ENCODE measurements at places on chromosomes 3 and 15.

DNA sequence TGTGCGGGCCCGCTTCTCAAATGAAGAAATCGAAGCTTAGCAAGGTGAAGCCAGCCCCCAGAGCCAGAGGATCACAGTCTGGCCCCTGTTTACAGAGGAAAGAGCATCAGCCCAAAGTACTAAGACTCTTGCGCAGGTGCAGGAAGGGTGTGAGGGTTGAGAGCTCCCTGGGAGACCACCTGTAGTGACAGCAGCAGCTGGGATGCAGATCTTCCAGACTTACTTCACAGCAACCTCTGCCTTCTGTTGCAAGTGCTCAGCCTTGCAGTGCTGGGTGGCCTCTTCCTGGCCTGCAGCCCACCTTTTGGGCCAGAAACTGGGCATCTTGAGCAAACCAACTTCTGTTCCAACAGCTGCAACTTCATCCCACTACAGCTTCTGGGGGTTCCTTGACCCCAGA lies 19.7 kb downstream of the SPATA12 start:
- DNase-seq = no peak

DNA sequence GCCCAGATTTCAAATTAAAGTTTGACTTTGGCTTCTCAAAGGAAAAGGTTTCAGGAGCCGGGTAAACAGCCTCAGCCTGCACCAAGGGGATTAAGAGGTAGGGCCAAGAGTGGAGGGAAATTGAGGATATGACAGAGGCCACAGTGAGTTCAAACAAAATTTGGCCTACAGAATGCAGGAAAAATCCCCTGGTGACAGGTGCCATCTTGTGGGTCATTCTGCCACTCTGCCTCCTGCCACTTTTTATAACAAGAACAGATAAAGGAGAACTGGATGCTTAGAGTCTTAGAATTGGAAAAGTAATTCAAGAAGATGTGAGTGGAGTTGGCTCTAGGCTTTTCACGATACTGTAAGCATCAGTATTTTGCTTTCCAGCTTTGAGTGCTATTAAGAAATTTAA lies 253.2 kb downstream of the NR2F2 start:
- no peak for DNase-seq

- DNase-seq = no peak
Measured at GRCh38 chr3:113532698-113533533, 561 bp downstream of the SIDT1 start.

DNA sequence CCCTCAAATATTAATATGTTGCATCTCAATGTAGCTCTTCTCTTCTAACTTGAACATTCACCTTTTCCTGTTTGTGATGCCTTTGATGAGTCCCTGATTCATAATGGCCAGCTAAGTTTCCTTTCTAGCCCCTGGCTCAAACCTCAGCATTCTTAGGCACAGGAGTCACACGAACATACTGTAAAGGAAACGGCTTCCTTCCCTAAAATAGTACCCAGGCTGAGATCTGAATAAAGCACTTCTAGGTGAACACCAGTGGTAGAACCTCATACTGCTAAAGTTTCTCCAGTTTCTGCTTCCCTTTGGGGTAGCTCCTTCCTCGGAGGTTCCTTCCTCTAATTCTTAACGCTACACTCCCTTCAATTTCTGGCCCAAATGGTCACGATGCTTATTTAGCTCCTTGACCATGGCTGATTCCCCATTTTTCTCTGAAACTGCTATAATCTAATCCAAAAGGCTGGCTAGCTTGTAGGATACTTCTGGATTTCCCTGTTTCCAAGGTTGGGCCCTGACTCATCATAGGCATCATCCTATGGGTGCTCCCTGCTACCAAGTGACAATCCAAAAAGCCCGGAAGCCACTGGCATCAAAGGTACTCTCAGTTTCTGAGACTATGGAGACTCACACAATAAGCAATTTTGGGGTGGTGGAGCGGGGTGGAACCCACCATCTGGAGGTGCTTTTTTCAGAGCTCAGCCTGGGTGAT lies 2.4 kb downstream of the ANAPC13 start:
- DNase-seq = no peak

GRCh38 chr3:48660800-48661400 lies 1.8 kb downstream of the CELSR3 start:
- DNase-seq = no peak

GRCh38 chr3:184366619-184367289 lies 5.2 kb downstream of the POLR2H start:
- DNase-seq = no peak

DNA sequence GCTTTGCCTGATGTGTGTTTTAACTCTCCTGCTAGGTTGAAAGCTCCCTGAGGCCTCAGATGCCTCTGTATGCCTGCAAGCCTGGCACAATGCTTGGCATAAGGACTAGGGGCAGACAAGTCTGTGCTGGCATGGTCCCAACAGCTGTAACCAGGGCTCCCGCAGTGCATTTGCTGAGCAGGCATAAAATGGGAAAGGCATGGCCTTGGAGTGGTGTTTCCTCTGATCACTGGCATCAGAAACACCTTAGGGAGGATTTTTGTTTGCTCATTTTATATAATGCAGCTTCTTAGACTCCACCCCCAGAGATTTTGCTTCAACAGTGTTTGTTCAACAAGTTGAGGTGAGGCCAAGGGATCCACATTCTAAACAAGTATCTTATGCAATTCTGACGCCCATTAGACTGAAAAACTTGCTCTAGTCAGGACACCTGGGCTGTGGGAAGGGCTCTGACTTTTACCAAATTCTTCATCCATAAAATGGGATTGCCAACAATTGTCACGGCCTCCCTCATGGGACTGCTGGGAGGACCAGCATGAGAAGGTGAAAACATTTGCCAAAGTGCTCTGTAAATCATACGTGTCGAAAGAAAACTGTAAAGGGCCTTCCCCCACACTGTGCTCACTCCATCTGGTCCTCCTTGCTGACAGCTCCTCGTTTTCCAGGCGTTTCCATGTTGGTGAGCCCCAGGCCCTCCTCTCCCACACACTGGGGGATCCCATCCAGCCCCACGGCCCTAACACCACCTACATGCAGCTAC lies 43.1 kb downstream of the STARD5 start:
- no peak for DNase-seq

GRCh38 chr15:65304381-65305149 lies at the start of gene RNU5B-1:
Gene RNU5B-1, plus strand, starts transcription at chr15:65304677.
- DNase-seq = no peak

- no peak for DNase-seq
Measured at GRCh38 chr3:119225121-119225520, 15.6 kb downstream of the B4GALT4 start.

DNA sequence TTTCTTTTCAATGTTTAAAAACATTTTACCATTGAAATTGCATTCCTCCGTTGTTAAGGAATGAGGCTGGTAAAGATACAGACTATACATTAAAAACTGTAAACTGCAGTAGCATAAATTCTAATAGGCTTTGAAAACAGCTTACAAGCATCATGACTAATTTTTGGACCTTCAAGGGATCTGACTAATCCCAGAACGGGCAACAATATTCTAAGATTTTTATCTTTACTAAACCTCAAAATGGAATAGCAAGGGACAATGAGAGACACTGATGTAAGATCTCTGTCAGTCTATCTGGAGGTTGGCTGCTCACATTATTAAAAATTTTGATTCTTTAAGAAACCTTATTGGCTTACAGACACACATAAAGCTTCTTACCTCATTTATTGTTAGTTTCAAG lies 74.7 kb downstream of the BTD start:
- no peak for DNase-seq

DNA sequence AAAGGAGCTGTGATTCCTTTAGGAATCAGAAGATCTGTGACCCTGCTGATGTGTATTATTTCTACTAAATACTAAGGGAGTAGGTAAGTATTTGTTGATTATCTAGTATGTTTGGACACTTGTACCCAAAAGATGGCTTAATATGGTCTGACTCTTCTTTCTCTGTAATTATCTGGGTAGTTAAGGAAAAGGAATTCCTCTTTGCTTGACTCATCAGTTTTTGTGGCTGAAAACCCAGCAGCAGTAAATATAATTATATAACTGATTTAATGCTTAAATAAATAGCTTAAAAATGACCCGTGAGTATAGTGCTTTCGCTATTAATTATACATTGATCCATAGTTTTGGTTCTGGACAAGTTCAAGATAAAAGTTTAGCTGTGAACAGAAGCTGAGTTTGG lies 155.8 kb downstream of the LRTM1 start:
- DNase-seq = no peak
